GM19239 (cell line): ENCODE measurements at places on chromosomes 5 and 9.

GRCh38 chr9:24939109-24939850, 393.6 kb upstream of the IZUMO3 start:
- no peak for DNase-seq

DNA sequence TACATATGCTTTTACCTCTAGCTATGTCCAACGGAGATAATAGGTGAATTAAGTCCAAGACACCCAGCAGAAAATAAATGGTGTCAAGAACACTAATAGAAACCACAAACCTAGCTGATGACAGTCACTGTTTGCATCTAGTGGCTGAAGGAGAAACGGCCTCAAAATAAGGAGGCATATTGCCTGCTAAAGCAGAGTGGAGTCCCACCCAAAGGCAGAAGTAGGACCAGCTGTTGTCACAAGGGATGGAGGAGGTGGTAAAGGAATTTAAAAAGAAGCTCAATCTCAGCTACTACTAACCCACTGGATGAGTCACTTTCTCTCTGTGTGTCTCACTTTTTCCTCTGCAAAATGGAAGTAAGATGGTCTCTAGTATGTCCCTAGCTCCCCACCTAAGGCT, 224.3 kb downstream of the GRIA1 start:
- DNase-seq: no peak

GRCh38 chr9:109894921-109895758, 115.1 kb downstream of the PALM2AKAP2 start:
- no peak for DNase-seq

- no peak for DNase-seq
Measured at GRCh38 chr9:114051706-114052105, 26.4 kb downstream of the AMBP start.

GRCh38 chr9:69673311-69673640, 1.1 kb upstream of the APBA1 start:
- DNase-seq: no peak

DNA sequence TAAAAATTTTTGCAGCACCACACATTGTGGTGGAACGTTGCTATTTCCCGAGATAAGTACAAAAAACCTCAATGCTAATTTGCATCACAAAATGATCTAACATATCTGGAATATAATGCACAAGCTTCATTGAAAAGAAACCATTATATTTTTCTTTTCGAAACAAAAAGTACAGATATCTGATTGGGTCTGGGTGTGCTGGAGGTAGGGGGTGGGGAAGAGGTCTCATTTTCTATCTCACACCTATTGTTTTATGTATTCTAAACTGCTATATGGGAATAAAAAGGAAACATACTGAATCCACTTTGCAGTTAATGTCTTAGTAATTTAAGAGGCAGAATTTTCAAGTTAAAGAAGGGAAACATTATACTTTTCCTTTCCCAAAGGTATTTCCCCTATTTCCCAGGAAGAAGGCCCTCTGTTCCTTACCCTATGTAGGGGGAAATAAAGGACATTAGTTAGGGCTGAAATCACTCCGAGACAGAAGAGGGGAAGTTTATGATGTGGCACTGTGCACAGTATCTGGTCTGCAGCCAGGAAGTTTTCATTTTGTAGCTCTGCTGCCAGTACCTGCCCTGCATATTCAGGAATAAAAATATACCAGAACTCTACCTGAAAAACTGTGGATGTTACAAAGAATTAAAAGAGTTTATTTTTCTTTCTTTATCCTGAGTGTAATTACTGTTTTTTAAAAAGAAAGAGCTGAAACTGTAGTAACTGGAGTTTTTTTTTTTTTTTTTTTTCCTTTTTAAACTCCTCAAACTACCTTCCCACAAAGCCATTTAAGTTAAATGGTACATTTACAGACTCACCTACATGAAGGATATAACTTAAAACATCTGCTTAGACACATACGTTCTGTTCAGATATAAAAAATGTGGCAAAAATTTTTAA, 7.4 kb downstream of the MEF2C start:
- DNase-seq: no peak

- DNase-seq: no peak
Measured at GRCh38 chr5:135429301-135430134, 17.6 kb downstream of the DCANP1 start.

DNA sequence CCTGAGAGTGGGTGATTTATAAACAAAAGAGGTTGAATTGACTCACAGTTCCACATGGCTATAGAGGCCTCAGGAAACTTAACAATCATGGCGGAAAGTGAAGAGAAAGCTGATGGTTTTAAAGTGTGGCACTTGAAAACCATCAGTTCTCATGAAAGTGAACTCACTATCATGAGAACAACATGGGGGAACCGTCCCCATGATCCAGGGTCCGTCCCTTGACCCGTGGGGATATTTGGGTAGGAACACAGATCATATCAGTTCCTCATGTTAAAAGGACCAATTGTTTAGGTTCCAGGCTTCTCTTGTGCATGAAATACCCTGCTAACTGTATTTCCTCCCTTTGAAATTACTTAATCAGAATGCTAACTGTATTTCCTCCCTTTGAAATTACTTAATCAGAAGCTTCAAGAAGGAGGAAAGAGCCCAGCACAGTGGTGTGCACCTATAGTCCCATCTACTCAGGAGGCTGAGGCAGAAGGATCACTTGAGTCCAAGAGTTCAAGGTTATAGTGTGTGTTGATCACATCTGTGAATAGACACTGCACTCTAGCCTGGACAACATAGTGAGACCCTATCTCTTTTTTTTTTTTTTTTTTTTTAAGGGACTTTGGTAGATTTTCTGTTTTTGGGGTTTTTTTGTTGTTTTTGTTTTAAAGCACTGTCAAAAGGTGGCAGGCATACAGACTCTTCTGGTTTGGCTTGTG, 24.8 kb downstream of the TTC1 start:
- DNase-seq: no peak

DNA sequence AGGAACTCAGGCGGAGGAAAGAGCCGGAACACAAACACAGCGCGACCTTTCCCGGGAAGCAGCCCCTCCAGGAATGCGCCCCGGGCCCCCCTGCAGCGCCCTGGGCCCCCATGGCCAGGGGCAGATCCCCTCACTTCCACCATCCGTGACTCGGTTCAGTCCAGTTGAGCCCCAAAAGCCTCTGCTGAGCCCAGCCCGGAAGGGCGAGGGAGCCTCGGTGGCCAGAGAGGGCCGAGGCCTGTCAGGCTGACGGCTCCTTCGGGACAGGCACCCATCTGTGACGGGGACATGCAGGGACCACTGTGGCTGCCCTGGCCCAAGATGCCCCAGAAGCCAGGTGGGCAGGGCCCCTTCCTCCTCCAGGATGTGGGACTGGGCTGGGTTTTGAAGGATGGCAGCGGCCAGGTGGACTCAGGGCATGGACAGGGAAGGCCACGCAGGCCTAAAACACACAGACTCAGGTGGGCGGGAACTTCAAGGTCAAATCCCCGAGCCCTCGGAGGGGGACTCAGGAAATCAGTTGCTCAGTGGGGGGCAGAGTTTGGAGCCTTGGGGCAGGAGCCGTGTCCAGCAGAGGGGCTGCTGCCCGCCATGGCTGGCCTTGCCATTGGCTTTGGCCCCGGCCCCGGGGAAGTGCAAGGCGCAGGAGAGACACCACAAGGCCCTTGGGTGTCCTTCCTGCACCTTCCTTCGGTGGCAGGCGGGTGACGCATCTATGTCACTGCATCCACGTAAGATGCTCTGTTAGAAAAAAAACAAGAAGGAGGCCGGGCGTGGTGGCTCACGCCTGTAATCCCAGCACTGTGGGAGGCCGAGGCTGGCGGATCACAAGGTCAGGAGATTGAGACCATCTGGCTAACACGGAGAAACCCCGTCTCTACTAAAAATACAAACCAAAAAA, 29.7 kb upstream of the ABO start:
- no peak for DNase-seq

- no peak for DNase-seq
Measured at GRCh38 chr5:176542596-176543427, 5.6 kb upstream of the RNF44 start.

DNA sequence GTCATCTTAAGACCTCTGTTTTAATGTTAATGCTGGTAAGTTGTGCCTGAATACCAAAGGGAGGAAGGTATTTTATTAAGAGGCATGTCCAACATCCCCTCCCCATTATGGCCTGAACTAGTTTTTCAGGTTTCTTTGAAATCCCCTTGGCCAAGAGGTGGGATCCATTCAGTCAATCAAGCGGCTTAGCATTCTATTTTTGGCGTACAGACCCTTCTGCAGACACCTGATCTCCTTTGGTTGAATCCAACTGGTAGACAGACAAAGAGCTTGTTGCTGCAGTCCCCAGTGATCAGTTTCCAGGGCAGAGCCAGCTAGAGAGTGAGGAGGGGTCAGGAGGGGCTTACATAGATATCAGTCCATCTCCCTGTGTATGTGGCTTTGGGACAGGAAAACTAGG, 7.9 kb upstream of the KCNMB1 start:
- DNase-seq: no peak

DNA sequence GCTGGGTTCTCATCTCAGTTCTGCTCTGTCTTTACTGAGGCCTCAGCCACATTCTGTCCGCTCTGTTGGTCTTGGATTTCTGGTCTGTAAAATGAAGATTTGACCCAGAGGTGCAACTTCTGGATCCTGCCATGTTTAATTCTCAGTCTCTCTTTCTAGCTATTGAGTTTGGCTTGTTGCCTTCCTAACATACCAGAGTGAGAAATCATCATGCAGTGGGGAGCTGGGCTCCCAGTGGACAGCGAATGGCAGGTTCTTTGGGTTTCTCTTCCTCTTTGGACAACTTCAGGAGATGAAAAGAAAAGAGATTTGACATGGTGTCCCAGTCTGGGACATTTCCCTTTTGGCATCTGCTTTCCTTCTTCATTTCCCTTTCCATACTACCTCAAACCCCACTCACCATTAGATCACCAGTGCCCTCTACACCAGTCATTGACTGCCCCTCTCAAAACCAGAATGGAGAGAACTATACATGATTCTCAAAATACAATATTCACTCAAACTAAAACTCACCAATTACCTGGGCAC, 334.7 kb downstream of the ACTL7B start:
- no peak for DNase-seq

GRCh38 chr5:130243641-130244040, 339.4 kb downstream of the CHSY3 start:
- no peak for DNase-seq

GRCh38 chr9:5621327-5621726, 7.6 kb upstream of the RIC1 start:
- DNase-seq: no peak
